ENCODE measurements at places on chromosomes 5 and 9. TPM values are rescaled to one million over a fixed set of nuclear protein-coding genes. Genes with fewer than 3 reads are reported as not detected.
A peak's percentile ranks its signal among the peaks of the same experiment; 100 is the strongest.

GRCh38 chr9:89137542-89138462 lies 40.8 kb downstream of the SHC3 start:
- H3K4me3 ChIP-seq = no peak overlapping the region
- H3K36me3 ChIP-seq = no peaks in the 10 kb centered on the region
- no peak for DNase-seq
- H3K27ac ChIP-seq = no peak overlapping the region
- no peaks in the 10 kb centered on the region for H3K27me3 ChIP-seq
- peaks cover 6% of the 10 kb centered on the region for H3K4me1 ChIP-seq

DNA sequence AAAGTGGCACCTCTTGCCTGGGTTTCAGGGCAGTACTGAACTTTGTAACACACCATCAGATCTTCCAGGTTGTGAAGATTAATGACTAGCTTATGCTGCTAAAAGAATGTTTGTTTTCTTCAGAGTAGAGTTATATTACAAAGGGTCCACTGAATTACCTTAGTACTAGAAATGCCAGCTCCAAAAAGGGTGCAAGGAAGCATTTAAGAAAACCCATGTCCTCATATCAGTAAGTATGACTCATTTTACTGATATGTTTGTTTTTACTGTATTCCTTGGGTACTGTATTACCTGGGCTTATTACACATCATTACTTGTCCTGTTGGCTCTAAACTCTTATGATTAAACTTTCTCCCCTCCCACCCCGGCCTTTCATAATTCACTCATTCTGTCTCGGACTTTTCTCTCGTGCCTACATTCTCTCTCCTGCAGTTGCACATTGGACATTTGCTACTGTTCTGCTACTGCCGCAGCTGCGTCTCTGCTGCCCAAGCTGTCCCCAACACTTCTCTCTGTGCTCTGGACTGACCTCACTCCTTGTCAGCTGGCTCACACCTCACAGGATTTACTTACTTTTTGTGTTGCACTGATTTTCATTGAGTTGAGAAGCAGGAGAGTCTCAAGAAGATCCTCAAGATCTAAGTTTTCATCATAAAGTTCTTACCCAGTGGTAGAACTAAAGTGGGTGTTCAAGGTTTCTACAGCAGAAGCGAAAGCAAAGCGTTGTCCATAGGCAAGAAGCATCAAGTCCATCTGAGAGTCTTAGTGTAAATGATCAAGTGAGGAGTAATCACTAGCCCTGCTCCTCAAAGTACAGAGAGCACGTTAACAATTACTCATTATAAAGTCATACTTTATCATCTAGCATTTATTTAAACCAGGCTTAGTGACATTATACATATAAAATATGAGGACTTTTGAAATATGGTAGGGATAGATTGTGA lies 53.2 kb upstream of the C9orf72 start:
- no peaks in the 10 kb centered on the region for H3K36me3 ChIP-seq
- H3K27ac ChIP-seq = peak overlapping the region; percentile 50
- peak overlapping the region; percentile 16 for H3K4me3 ChIP-seq
- H3K27me3 ChIP-seq = no peaks in the 10 kb centered on the region
- H3K4me1 ChIP-seq = peaks cover 13% of the 10 kb centered on the region

- no peaks in the 10 kb centered on the region for H3K27me3 ChIP-seq
- no peak overlapping the region for H3K27ac ChIP-seq
- H3K4me1 ChIP-seq = peaks cover 6% of the 10 kb centered on the region
- no peaks in the 10 kb centered on the region for H3K36me3 ChIP-seq
- no peak overlapping the region for H3K4me3 ChIP-seq
These were observed 278.3 kb downstream of the PDE4D start for GRCh38 chr5:59615272-59615671.

DNA sequence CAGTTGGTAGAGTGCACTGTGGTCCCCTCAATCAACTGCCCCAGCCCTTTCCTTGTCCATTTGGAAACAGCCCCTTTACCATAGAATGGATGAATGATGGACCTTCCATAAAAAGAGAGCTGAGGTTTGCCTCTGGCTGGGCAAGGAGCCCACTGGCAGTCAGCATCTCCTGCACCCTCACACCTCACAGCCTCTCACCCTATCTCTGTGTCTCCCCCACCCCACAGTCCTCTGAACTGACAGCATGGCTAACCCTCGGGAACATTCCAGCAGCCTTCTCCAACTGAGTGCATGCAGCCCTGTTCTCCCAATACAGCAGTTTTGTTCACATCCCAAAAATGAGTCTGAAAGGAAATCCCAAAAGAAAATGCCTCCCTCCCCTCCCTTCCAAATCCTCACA lies 51.7 kb downstream of the RETREG1 start:
- H3K36me3 ChIP-seq = no peaks in the 10 kb centered on the region
- H3K4me1 ChIP-seq = no peaks in the 10 kb centered on the region
- no peak overlapping the region for H3K27ac ChIP-seq
- DNase-seq = no peak
- no peaks in the 10 kb centered on the region for H3K27me3 ChIP-seq

The REXO4 gene
- 28.9 TPM for total RNA-seq

The KIAA1958 gene
- 15.0 TPM for total RNA-seq

Data from type B pancreatic cell (in vitro differentiated cells).